Left renal pelvis (tissue), 4 donors: ENCODE measurements at places on chromosomes 2 and 18.

- peak; percentile 12 for DNase-seq
Measured at GRCh38 chr18:54607213-54608027, 16.4 kb downstream of the DYNAP start.

DNA sequence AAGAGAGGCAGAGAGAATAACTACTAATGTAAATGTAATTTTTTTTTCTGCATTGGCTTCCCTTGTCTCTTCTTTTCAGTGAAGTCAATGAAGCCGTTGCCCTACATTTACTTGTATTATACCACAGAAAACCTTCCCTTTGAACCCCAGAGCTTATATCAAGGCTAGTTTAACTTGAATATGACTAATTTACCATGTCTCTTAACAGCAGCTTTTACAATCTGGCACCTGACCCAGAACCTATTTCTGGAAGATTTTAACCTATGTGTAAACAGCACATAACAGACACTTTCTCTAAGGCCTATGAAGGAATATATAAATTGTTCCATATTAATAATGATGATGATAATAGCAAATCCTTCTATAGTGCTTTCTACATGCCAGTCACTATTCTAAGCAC lies 580.5 kb upstream of the NXPH2 start:
- no peak for DNase-seq

DNA sequence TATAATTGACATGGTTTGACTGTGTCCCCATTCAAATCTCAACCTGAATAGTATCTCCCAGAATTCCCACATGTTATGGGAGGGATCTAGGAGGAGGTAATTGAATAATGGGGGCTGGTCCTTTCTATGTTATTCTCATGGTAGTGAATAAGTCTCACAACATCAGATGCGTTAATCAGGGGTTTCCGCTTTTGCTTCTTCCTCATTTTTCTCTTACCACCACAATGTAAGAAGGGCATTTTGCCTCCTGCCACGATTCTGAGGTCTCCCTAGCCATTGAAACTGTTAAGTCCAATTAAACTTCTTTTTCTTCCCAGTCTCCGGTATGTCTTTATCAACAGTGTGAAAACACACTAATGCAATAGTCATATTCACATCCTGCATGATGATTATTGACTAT lies 1073.3 kb upstream of the CDH2 start:
- no peak for DNase-seq

DNA sequence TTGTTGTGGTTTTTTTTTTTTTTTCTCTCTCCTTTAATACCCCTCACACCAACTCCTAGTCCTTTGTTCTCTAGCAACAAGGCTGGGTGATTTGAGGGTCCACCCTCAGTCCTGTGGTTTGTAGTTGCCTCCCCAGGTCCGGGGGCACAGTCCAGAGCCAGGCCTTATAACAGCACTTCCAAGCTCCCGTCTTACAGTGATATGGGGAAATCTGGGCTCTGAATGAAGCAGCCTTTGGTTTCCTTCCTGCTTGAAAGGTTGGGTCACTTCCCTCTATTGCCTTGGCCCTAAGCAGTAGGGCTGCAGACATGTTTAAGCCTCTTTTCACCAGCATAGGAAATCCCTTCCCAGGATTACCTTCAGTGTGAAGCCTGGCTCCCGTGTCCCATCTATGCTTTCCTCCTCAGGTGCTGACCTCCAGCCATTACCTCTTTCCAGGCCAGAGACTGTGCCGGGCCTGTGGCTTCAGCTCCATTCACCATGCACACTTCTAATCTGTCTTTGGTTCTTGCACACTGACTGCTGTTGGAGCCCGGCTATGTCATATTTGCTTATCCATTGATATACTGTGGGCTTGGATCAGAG lies 21.2 kb upstream of the NTSR2 start:
- no peak for DNase-seq
